ENCODE measurements at places on chromosomes 11 and 22. TPM values are rescaled to one million over a fixed set of nuclear protein-coding genes. Genes with fewer than 3 reads are reported as not detected.
A peak's percentile ranks its signal among the peaks of the same experiment; 100 is the strongest.

DNA sequence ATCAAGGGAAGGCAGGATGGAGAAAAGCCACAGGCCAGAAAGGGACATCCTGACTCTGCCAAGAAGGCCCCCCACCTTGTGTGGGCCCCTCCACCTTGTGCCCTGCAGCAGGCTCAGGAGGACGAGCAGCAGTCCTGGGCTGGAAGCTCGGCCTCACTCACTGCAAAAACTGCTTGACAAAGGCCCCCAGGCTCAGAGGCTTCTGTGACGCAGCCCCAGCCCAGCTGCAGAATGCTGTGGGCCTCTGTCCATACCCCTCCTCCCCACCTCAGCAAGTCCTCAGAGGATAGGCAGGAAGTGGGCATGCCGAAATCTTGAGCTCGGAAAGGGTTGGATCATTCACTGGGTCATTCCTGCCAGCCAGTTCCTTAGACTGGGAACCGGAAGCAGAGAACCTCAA, 61.9 kb downstream of the NRXN2 start:
- H3K27ac ChIP-seq = no peak overlapping the region
- peaks cover 11% of the 10 kb centered on the region for H3K27me3 ChIP-seq
- peaks cover 5% of the 10 kb centered on the region for H3K36me3 ChIP-seq
- no peak for DNase-seq
- no peak overlapping the region for H3K4me3 ChIP-seq
- H3K4me1 ChIP-seq = peaks cover 23% of the 10 kb centered on the region

GRCh38 chr22:23151827-23152226, 6.5 kb downstream of the RAB36 start:
- peaks cover 18% of the 10 kb centered on the region for H3K4me1 ChIP-seq
- no peak overlapping the region for H3K4me3 ChIP-seq
- DNase-seq = no peak
- H3K27me3 ChIP-seq = peaks cover 8% of the 10 kb centered on the region

DNA sequence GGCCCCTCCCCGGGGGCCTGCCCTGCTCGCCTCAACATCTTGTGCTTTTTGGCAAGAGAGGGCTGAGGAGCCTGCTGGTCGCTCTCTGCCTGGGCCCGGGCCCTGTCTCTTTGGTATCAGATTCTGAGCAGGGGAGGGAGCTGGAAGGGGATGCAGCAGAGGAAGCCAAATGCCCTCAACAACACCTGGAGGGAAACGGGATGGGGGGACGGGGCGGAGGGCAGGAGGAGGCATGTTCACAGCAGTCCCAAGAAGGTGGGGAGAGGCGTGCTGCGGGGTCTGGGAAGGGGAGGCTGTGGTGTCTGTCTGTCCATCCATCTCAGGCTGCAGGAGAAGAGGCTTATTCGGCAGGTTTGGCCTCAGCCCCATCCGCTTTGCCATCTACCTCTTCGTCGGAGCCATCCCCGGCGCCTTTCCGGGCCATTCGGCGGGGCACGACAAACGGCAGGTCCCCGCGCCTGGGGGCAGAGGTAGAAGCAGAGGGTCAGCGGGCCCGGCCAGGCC, 29.4 kb downstream of the APOL1 start:
- DNase-seq = no peak
- peaks cover 2% of the 10 kb centered on the region for H3K4me1 ChIP-seq
- peaks cover 6% of the 10 kb centered on the region for H3K36me3 ChIP-seq
- H3K27me3 ChIP-seq = peaks cover 4% of the 10 kb centered on the region
- no peak overlapping the region for H3K4me3 ChIP-seq

- H3K27me3 ChIP-seq = no peaks in the 10 kb centered on the region
- H3K36me3 ChIP-seq = no peaks in the 10 kb centered on the region
- H3K4me3 ChIP-seq = no peak overlapping the region
- no peak overlapping the region for H3K27ac ChIP-seq
- H3K4me1 ChIP-seq = no peaks in the 10 kb centered on the region
- DNase-seq = no peak
These were observed 27.1 kb downstream of the SYT13 start for GRCh38 chr11:45258982-45259530.

GRCh38 chr11:113493206-113493605, 18.0 kb upstream of the DRD2 start:
- H3K4me3 ChIP-seq = no peak overlapping the region
- H3K27me3 ChIP-seq = peaks cover 7% of the 10 kb centered on the region
- H3K27ac ChIP-seq = no peak overlapping the region
- H3K36me3 ChIP-seq = no peaks in the 10 kb centered on the region
- DNase-seq = no peak

DNA sequence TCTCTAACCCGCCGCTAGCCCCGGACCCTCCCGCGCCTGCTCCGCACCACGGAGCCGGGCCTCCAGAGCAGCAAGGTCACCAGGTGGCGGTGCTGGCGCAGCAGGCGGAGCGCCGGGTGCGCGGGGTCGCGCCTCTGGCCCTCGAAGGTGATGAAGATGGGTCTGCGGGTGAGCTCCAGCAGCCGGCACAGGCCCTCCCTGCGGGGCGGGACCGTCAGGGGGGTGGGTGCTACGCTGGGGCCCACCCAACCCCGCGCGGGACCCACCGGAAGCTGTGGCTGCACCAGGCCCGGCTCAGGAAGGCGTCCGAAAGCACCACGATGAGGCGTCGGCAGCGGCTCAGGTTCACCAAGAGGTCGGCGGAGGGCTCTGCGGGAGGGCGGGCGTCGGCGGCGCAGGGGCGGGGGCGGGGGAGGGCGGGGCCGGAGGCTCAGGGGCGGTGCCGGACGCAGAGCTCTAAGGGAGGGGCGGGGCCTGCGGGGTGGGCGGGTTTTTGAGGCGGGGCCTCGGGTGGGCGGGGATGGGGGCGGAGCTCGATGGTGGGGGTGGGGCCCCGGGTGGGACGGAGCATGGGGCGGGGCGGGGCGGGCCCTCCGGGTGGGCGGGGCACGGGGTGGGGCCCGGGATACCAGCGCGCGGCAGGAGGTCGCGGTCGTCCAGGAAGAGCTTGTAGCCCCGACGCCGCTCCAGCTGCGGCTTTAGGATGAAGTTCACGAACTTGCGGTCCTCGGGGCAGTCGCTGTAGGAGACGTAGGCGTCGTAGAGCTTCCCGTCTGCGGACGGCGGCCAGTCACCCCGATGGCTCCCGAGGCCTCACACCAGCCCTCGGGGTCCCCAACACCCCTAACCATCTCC, 7.8 kb downstream of the SIGIRR start:
- H3K36me3 ChIP-seq = no peaks in the 10 kb centered on the region
- no peak overlapping the region for H3K27ac ChIP-seq
- H3K4me3 ChIP-seq = no peak overlapping the region
- peak; percentile 72 for DNase-seq

DNA sequence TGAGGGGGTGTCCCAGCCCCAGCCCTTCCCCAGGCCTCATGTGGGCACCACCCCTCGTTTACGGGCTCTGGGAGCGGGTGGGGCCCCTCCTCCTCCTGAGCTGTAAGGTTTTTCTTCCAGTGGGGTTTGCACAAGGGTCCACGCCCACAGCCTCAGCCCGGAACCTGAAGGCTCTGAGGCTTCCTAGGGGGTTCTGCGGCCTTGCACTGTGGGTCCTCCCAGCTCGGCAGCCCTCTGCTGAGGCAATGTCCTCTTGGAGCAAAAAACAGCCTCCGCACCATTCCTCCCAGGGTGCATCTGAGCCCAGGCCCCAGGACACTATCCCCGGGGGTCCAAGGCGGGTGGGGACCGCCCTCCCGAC, 14.1 kb downstream of the H19 start:
- DNase-seq = no peak
- no peaks in the 10 kb centered on the region for H3K36me3 ChIP-seq
- no peaks in the 10 kb centered on the region for H3K27me3 ChIP-seq
- no peak overlapping the region for H3K4me3 ChIP-seq

DNA sequence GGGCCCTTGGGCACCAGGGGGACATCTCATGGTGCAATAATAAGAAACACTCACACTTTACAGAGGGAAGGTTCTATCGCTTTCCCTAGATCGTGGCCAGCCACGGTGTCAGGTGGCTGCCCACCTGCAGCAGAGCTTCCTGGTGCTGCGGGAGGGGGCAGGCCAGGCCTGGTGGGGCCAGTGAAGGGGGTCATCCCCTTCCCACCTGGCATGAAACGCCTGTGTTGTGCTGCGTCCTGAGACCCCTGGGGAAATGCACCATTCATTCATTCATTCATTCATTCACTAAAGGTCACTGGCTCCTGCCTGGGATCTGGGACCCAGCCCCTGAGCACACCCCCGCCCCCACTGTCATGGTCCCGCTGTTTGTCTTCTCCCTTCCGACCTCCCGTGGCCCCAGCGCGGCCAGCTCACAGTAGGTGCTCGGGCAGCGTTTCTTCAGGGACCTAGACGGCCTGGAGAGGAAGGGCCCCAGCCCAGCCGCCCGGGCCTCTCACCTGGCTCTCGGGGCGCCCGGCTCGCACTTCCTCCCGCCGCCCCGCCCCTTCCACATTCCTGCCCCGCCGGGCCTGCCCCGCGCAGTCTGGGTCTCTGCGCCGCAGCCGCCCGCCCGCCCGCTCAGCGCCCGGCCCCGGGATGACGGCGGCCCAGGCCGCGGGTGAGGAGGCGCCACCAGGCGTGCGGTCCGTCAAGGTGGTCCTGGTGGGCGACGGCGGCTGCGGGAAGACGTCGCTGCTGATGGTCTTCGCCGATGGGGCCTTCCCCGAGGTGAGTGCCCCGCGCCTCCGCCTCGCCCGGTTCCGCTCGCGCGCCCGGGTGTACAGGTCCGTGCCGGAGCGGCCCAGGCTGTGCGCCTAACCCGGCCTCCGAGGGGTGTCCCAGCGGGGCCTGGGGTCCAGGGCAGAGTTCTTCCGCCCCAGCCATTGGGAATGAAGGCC, at the start of gene RHOD:
Gene RHOD (plus strand): TSS at position 581 of the 938 bp plus-strand sequence. CDS start 56 bp downstream, at position 637.
- DNase-seq = peak; percentile 57
- peaks cover 4% of the 10 kb centered on the region for H3K4me1 ChIP-seq
- no peaks in the 10 kb centered on the region for H3K36me3 ChIP-seq
- H3K27me3 ChIP-seq = peaks cover 8% of the 10 kb centered on the region

DNA sequence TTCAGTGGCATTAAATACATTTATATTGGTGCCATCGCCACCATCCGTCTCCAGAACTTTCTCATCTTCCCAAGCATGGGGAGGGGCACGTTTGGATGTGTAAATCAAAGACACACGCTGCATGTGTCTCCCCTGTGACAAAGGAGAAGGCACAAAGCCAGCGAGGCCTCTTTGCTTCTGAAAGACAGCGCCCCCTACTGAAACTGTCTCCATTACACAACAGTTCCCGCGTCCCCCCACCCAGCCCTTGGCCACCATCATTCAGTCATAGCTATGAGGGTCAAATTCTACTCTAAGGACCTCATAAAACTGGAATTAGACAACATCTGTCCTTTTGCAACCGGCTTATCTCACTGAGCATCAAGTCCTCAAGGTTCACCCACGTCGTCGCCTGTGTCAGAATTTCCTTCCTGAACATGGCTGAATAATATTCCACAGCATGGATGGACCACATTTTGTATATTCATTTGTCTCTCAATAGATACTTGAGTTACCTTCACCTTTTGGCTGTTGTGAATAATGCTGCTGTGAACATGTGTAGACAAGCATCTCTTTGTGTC, 64.8 kb downstream of the IGF2 start:
- H3K27ac ChIP-seq = no peak overlapping the region
- DNase-seq = no peak
- peaks cover 7% of the 10 kb centered on the region for H3K27me3 ChIP-seq
- no peaks in the 10 kb centered on the region for H3K36me3 ChIP-seq
- no peaks in the 10 kb centered on the region for H3K4me1 ChIP-seq

DNA sequence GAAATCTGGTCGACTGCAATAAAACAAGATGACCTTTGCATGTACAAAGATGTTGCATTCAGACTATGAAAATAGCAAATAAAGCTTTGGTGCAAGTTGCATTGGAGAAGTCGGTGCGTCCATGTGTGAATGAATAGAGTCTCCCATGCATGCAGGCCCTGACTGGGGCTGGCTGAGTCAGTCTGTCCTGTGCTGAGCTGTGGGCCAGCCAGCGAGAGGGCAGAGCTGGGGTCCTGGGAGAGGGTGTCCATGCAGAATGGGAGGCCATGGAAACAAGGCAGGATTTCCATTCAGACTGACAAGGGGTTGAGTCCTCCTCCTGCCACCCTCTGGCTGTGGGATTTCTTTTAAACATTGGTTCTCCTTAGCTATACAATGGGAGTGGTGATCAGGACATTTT, 2.3 kb upstream of the CRYBB3 start:
- no peaks in the 10 kb centered on the region for H3K36me3 ChIP-seq
- no peaks in the 10 kb centered on the region for H3K27me3 ChIP-seq
- no peaks in the 10 kb centered on the region for H3K4me1 ChIP-seq
- DNase-seq = no peak
- no peak overlapping the region for H3K4me3 ChIP-seq

DNA sequence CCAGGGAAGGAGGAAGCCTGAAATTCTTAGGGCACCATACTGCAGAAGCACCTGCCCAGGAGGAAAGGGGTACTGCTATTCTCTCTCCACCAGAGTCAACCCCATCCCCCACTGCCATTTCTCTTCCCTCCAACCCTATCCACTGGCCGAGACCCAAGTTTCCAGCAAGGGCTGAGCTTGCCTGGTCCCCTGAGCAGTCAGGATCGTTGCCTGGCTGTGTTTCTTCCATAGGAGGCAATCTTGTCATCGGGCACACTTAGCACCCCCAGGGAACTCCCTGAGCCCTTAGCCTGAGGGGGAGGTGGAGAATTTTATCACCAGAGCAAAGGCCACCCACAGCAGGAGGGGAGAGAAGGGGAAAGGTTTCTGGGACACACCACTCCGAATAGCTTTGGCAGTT, 115.8 kb upstream of the NECTIN1 start:
- no peak for DNase-seq
- H3K4me1 ChIP-seq = peaks cover 5% of the 10 kb centered on the region
- H3K4me3 ChIP-seq = no peak overlapping the region

DNA sequence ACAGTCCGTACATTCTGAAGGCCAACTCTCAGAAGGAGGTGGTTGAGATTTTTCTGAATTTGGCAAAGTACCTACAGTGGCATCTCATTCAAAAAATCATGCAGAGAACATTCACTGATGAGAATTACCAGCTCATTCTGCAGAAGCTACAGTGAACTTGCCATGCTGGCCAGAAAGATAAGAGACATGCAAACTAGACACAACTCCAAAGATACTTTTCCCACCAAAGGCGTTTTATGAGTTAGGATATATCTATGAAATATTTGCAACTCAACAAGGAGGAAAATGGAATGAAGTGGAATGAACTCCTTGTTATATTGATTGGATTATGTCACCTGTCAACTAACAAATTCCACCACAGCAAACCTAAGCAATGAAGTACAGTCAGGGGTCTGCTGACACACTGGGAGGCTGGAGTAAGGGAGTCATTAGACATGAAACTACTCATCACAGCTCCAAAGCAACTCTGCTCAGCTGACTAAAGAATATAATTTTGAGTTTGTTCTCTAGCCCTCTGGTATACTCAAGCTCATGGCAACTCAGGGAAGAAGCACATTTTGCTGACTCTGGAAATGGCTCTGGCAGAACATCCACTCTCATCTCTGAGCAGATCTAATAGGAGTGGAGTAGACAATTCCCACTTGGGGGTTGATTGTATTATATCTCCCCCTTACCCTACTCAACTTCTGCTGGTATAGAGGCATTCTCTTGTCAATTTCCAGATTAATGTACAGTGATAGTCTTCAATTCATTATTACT, 22.9 kb downstream of the MAML2 start:
- H3K36me3 ChIP-seq = no peaks in the 10 kb centered on the region
- no peak for DNase-seq
- no peaks in the 10 kb centered on the region for H3K27me3 ChIP-seq

- peaks cover 2% of the 10 kb centered on the region for H3K27me3 ChIP-seq
- H3K4me1 ChIP-seq = peaks cover 19% of the 10 kb centered on the region
- peak; percentile 22 for DNase-seq
- peak overlapping the region; percentile 9 for H3K27ac ChIP-seq
- H3K4me3 ChIP-seq = no peak overlapping the region
- no peaks in the 10 kb centered on the region for H3K36me3 ChIP-seq
These were observed 99.5 kb downstream of the SYT9 start for GRCh38 chr11:7351228-7351627.

Gene IRF7
- 17.7 TPM for total RNA-seq

Gene SLC29A2
- 2.8 TPM for total RNA-seq

Gene SSTR3
- total RNA-seq = not detected

Gene C11orf97
- not detected for total RNA-seq
